ENCODE measurements at places on chromosomes 12 and 14.

DNA sequence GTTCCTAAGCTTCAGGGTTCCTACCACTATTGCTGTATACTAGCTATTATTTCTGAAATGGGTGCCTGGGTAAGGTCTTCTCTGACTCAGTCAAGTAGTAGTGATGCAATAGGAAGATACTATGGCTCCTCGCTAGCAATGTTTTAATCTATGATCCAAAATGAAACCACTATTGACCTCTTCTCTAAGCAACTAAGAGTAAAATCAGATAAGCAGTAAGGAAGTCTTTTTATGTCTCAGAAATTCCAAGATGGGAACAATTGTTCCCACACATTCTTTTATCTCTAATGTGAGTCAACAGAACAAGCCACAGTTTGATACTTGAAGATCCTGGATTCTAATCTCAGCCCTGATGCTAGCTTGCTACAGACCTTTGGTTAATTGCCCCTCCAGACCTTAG lies 45.1 kb downstream of the AREL1 start:
- no peak for DNase-seq

DNA sequence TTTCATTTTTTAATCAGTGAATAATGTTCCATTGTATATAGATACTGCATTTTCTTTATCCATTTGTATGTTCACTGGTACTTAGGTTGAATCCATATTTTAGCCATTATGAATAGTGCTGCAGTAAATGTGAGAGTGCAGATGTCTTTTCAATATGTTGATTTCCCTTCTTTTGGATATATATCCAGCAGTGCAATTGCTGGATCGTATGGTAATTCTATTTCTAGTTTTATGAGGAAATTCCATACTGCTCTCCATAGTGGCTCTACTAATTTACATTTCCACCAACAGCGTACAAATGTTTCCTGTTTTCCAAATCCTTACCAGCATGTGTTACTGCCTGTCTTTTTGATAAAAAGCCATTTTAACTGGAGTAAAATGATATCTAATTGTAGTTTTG lies 288.5 kb upstream of the GARIN2 start:
- DNase-seq = no peak

GRCh38 chr14:31927348-31927832 lies 149.7 kb upstream of the ARHGAP5 start:
- no peak for DNase-seq

DNA sequence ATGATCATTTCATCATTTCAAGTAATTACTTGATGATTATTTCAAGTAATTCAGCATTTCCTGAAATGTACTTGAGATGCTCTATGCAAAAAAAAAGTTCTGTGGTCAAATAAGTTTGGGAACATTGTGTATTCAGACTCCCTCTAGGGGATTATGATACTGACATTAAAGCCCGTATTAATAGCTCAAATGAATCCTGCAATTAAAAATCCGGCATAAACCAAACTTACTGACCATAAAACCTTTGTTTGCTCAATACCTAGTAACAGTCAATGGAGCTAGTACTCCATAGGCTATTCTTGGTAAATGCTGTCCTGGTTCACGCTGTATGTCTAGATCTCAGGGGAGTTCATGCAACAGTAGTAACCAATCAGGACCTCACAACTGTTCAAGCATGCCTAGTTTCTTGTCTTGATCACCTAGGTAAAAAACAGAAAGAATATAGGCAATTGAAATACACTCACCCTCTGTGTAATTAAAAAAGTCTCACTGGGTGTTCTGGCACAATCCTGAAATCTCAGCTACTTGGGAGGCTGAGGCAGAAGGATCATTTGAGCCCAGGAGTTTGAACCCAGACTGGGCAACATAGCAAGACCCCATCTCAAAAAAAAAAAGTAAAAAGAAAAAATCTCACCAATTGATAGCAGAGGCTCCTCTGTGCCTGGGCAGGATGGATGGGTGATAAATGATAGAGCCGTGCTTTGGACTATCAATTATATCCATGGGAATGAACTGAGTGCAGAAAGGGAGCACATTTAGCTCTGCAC lies 14.1 kb downstream of the ALDH1L2 start:
- no peak for DNase-seq

DNA sequence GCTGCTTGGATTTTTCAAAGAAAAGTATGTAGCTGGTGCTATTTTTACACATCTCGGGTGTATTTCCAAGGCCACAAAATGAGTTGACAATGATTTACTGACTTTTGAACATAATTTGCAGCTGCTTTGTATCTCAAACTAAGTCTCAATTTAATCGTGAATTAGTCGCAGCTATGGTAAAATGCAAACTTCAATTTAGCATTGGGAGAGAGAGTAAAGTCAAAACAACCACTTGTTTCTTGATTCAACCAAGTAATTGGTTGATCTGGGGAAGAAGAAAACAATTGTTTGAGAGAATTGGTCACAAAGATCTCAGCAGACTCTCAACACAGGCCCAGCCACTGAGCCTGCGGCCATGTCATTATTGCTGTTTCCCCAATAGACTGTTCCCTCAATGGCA lies 75.0 kb upstream of the DYRK2 start:
- DNase-seq = no peak

DNA sequence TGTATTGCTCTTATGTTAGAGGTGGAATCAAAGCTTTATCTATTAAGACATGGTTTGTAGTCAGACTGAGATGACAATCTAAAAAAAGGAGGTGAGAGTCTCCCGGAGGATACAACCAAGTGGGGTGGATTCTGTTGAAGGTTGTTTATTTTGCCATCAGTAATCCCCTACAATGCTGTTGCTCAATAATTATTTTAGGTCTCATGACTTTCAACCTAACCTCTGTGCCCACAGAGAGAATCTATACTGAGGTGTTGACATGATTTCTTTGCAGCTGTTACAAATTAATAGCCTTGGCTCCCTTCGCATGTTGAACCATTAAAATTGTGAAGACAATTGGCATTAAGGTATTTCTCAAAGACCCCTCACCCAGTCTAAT lies 28.7 kb upstream of the FOS start:
- DNase-seq = no peak

DNA sequence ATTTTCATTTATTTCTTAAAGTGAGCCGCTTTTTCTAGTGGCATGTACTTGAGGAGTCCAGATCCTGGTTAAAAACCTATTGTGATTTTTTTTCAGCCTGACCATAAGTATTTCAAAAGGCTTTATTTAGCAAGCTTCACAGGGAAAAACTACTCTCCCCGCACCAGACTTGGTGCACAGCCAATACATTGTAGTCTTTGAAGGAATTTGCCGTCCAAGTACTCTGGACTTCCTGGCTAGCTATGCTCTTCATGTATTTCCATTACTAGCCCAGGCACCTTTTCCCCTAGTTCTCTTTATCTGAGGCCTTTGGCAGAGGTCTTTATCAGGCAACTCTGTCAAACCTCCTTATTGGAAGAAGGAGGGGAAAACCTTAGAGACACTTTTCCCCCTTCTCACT lies 234.7 kb downstream of the CCDC91 start:
- DNase-seq = no peak

DNA sequence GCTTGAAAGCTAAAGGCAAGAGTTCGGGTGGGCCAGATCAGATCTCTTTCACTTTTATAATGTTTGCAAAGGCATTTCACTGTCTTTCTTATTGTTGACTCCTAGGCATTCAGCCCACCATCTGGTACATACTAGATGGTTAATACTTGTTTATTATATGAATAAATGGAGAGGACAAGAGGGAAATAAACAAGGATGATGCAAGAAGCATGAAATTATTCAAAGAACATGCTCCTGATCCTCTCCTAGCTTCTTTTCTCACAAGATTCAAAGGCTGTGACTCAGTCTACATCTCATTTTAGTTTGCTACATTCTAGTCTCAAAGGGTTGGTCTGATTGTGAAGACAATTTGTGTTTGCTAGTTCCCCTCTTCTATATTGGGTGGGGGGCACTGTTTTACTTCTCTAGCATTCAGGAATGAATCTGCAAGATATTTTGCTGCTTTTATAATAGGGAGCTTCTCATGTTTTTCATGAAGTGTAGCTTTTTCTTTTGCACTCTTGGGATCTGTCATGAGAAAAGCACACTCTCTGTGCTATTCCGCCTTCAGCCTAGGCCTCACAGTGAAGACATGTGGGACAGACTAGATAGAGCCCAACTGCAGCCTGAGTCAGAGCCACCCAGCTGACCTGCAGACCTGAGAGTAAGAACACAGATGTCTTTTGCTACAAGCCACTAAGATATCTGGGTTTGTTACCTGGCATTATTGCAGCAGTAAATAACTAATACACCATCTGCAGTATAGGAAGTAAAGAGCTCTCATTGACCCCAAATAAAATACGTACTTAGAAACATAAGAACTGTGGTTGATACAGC lies 65.7 kb downstream of the PTHLH start:
- no peak for DNase-seq

DNA sequence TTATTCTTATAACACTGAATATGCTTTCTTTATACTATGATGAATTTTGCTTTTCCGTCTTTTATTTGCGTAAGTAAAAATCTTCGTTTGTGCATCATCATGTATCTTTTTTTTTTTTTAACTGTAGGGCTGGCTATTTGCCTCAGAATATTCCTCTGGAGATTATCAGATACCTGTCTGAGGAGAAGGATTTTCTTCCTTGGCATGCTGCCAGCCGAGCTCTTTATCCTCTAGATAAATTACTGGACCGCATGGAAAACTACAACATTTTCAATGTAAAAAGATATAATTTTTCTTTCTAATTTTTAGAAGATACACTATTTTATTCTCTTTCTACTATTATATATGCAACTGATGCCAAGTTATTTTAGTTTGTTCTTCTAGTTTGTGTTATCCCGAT lies 346.6 kb downstream of the TRHDE start:
- no peak for DNase-seq

DNA sequence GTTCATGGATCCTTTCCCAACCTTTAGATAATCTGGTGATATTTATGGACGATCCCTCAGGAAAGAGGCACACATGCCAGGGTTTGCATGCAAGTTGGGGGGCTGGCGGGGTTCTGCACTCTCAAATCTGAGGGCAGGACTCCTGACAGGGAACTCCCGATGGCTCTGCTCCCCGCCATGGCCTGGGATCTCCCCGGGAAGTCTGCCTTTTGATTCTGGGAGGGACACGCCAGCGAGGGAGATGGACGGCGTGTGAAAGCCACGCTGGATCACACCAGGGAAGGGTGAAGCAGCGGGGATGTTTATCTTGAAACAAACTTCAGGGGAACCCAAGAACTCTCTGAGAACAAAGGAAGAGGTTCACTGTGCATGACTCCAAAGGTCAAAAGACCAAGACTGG lies 43.6 kb downstream of the LGMN start:
- peak; percentile 6 for DNase-seq

DNA sequence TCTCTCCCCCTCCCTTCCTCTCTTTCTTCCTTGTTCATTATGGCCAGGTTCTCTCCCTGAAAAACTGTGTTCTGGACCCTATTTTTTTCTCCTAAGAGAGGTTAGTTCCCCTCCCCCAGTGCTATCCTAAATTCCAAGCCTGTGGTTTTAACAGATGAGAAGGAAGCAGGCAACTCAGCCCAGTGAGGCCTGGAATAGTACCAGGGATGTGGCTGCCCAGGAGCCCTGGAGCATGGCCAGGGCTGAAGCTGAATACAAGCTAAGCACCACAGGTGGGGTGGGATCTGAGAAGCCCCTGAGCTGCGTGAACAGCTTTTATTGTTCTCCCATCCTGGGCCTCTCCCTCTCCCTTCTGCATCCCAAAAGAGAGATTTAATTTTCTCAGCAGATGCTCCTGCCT lies 1581.3 kb upstream of the TMEM132C start:
- DNase-seq = no peak

- no peak for DNase-seq
Measured at GRCh38 chr12:48998497-48999353, 450 bp downstream of the DDN start.

- no peak for DNase-seq
Measured at GRCh38 chr12:71186571-71187288, 28.9 kb upstream of the TSPAN8 start.

GRCh38 chr12:30525171-30525570 lies 170.5 kb downstream of the IPO8 start:
- DNase-seq = no peak

DNA sequence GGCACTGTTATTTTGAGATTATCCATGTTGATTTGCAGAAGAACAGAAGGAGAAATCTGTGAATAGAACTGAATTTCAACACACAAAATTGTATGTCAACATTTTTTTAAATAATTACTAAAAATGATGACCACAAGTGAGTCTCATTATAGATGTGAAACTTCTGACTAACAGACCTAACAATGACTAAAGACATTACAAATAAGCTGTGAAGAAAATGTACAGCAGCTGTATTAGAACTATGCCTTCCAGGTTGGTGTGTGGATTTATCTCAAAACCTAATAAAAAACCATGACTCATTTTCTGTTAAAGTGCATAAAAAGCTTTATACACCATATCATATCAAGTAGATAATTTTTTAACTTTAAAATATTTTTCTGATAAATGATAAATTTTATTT lies 22.5 kb upstream of the FOXG1 start:
- no peak for DNase-seq

GRCh38 chr14:58695514-58695913 lies 57.8 kb downstream of the DACT1 start:
- no peak for DNase-seq

GRCh38 chr12:53051058-53051880 lies 1.4 kb downstream of the TNS2 start:
- peak; percentile 91 for DNase-seq

DNA sequence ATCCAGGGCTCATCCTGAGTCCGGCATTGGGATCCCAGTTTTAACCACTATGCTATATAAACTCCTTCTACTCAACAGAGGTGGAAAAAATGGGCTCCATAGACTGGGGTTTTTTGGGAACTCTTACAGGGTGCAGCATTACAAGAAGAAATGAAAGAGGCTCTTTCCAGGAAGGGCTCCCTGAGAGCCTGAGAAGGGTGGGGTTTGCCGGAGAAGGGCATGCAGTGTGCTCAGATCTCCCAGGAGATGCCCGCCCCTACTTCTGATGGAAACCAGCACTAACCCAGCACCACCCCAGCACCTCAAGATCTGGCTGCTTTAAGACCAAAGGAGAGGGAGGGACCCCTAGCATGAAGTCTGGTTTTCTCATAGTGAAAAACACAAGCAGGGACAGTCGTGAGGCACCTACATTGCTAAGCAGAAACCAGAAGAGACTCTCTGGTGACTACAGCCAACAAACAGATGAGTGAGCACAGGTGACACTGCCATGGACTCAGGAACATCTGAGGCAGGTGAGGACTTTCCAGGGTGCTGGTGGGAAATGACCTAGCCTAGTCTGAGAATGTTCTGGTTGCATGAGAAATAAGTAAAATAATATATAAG lies 43.9 kb upstream of the HSP90B1 start:
- DNase-seq = no peak

- no peak for DNase-seq
Measured at GRCh38 chr12:124675881-124676713, 108.7 kb upstream of the NCOR2 start.
